ENCODE measurements at places on chromosomes 16 and 17. TPM values are rescaled to one million over a fixed set of nuclear protein-coding genes. Genes with fewer than 3 reads are reported as not detected.
A peak's percentile ranks its signal among the peaks of the same experiment; 100 is the strongest.

The BIRC5 gene
- 0.16 TPM for total RNA-seq

The TEKT1 gene
- total RNA-seq = not detected

GRCh38 chr16:28534542-28535373, 4.0 kb downstream of the NUPR1 start:
- DNase-seq = peak; percentile 42

GRCh38 chr17:48328457-48328856, 101.6 kb downstream of the SKAP1 start:
- DNase-seq = no peak

The STAT3 gene
- 241 TPM for total RNA-seq

- DNase-seq = no peak
Measured at GRCh38 chr16:85055493-85056210, 28.1 kb downstream of the KIAA0513 start.

The LITAF gene
- 86.0 TPM for total RNA-seq

The OSGIN1 gene
- total RNA-seq = 7.0 TPM

DNA sequence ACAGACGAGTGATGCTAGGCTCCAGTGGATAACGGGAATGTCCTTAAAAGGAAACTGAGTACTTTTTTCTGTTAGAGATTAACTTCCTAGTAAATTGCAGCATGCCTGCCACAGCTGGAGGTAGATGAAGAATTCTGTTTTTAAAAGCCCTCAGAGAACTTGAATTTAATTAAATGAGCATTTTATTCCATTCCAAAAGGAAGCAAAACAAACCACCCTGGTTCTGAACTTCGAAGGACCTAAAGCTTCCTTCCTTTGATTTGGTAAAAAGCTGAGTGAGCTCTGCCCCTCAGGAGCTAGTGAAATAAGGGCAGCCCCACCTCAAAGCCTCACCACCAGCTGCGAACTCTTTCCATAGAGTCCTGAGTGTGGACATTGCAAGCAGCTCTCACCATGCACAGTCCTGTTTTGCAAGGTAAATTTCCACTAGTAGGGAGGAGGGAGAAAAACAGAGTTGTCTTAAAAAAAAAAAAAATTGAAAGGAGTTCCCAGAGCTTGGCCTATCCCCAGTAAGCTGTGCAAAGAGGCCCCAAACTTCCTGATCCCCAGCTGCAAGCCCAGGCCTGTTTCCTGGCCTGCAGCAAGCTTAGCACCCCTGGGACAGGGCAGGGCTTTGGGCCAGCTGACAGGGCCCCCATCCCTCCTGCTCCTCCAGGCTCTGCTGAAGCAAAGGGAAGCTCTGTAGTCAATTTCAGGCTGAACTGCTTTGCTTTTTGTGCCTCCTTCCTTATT, 11.2 kb downstream of the CHD9NB start:
- DNase-seq = peak; percentile 79

DNA sequence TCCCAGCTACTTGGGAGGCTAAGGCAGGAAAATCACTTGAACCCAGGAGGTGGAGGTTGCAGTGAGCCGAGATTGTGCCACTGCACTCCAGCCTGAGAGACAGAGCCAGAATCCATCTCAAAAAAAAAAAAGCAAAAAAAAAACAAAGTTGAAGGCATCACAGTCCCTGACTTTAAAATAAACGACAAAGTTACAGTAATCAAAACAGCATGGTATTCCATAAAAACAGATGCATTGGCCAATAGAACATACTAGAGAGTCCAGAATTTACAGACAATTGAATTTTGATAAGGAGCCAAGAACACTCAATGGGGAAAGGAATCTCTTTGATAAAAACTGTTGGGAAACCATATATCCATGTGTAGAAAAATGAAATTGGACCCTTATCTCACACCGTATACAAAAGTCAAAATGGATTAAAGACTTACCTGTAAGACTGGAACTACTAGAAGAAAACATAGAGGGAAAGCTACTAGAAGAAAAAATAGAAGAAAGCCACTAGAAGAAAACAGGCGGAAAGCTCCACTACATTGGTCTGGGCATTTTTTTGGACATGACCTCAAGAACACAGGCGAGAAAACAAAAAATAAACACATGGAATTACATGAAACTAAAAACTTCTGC, 2.8 kb upstream of the EFCAB13 start:
- no peak for DNase-seq

Data from left cardiac atrium (tissue), 4 donors.